ENCODE measurements at places on chromosomes 5 and 9.

- DNase-seq, result no peak
Observed at GRCh38 chr5:137728048-137728447, 7.8 kb downstream of the KLHL3 start.

DNA sequence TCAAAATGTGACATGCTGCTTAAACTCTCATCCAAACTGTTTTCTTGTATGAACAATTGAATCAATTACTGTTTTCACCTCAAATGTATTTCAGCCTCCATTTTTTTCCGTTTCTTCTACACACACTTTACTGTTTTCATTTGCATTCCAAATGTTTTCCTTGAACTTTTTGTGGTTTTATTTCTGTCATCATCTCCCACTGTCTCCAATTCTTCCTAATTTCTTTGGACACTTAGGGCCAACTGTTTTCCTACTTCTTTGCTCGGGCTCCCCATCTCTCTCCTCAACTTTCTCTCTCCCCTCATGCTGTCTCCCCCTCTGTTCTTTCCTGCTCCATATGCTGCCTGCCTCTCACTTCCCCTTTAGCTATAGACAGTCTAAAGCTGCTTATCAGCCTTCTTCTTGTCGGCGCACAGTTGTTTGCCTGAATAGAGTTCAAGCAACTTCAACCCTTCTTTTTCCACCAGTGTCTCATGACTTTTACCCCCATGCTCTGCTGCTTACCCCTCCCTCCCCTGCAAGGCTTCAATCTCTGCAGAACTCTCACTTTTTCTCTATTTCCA is 443.4 kb downstream of the DTWD2 start:
- no peak for DNase-seq

DNA sequence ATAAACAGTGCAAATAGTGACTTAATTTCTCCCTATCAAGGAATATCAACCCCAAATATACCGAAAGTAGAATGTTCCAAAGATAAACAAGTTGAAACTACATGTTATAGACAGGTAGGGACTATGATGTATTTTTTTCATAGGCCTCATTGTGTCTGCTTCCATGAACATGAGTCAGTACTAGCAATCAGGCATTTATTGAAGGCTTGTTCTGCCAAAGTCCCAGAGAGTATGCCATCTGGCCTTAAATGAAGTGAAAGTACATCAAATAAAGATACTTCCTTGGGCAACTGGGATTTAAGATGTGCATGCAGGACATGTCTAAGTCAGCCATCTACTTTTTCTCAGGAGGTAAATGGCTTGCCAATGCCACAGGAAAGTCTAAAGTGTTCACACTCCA is 6.5 kb downstream of the GHR start:
- DNase-seq, result no peak

DNA sequence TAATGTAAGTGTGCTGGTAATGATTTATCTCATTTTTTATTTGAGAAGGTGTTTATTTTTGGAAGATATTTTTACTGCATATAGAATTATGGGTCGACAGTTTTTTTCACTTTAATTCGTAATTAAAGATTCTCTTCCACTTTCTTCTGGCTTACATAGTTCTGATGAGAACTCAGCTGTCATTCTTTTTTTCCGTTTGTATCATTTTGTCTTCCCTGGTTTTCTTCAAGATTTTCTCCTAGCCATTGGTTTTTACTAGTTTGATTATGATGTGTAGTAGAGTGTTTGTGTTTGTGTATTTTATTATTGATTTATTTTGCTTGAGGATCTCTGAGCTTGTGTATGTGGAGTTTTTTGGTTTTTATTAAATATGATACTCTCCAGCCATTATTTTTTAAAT is 21.7 kb downstream of the SLF1 start:
- no peak for DNase-seq

- no peak for DNase-seq
Observed at GRCh38 chr5:491119-491855, 33.0 kb downstream of the SLC9A3 start.

- peak; percentile 15 for DNase-seq
Observed at GRCh38 chr5:126100767-126101166, 322.4 kb upstream of the GRAMD2B start.

- peak; percentile 65 for DNase-seq
Observed at GRCh38 chr5:103224118-103224893, 34.3 kb upstream of the MACIR start.

GRCh38 chr9:111955048-111955447 is 58.4 kb downstream of the UGCG start:
- no peak for DNase-seq

DNA sequence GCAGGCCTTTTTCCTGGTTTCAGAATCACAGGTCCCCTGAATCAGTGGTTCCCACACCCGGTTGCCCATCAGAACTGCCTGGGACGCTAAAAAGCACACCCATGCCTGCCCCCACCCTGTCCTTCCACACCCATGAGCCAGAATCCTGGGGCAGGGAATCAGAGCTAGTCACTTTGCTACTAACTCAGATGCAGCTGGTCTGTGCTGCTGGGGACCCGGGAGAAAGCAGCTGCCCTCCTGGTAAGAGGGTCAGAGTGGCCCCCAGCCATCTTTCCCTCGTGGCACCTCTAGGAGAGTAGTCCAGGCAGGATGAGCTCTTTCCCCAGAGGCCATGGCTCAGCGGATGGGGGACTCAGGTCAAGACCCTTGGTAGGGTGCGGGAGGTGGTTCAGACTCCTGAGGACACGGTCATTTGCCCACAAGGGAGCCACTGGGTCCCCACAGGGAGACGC is 11.3 kb upstream of the NUP214 start:
- DNase-seq, result no peak

DNA sequence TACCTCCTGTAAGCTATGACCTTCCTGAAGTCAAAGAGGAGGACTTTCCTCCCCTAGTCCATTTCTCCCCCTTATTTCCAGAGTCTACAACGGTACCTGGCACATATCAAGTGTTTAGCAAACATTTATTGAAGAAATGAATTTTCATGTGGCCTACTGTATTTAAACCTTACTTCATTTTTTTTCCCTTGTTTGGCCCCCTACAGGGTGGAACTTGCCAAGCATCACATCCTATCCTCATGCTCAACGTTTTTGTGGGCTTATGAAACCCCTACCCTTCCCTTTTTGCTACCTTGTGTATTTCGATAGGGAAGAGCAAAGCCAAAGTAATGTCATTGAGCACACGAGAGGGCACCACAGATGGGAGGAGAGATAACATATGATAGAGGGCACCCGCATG is 1857.8 kb upstream of the WWC1 start:
- no peak for DNase-seq

GRCh38 chr9:4084435-4084818 is 215.4 kb downstream of the GLIS3 start:
- no peak for DNase-seq

GRCh38 chr5:110956913-110957813 is 114.3 kb upstream of the TSLP start:
- DNase-seq, result no peak

- no peak for DNase-seq
Observed at GRCh38 chr5:146528236-146528635, 12.2 kb upstream of the GPR151 start.

DNA sequence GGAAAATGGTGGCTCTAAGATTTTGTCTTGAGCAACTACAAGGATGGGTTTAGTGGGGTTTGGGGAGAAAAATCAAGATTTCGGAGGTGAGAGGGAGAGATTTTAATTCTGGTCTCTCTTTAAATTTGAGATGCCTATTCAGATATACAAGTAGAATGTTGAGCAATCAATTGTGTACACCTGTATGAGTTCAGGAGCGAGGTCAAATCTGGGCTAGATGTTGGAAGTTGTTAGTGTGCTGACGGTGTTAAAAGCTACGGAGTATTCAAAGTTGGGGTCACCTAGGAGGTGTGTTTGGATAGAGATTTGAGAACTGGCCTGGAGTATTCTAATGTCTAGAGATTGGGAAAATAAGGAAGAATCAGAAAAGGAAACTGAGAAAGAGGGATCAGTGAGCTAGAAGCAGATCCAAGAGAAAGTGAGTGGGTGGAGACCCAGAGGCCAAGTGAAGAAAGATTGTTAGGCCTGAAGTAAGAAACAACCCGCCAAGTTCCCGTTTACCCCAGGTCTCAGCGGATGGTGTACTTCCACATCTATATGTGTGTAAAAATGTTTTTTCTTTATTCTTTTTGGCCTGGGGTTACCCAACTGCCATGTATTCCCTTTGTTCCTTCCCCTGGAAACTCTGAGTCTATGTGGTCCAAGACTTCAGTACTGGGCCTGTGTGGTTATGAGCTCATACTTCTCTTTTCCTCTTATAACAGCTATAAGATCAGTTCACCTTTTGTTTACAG is 11.9 kb upstream of the ARHGAP26 start:
- no peak for DNase-seq

- no peak for DNase-seq
Observed at GRCh38 chr5:57665146-57665936, 182.7 kb upstream of the ACTBL2 start.

DNA sequence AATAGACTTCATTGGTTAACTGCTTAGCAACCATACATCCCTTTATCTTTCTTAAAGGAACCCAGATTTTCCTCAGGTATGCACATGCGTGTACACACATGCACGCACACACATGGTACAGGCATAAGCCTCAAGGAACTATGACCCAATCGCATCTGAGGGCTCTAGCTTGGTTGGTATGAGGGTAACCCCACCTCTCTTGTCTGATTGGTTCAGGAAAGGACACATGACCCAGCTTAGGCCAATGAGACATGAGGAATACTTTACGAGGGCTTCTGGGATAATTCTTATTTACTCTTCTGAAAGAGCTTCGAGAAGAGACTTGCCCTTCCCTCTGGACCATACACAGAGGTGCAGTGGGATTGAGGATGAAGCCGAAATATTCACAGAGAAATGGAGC is 141.9 kb downstream of the FRMD3 start:
- DNase-seq, result no peak

GRCh38 chr9:77677957-77678535 is 29.9 kb upstream of the GNA14 start:
- no peak for DNase-seq

DNA sequence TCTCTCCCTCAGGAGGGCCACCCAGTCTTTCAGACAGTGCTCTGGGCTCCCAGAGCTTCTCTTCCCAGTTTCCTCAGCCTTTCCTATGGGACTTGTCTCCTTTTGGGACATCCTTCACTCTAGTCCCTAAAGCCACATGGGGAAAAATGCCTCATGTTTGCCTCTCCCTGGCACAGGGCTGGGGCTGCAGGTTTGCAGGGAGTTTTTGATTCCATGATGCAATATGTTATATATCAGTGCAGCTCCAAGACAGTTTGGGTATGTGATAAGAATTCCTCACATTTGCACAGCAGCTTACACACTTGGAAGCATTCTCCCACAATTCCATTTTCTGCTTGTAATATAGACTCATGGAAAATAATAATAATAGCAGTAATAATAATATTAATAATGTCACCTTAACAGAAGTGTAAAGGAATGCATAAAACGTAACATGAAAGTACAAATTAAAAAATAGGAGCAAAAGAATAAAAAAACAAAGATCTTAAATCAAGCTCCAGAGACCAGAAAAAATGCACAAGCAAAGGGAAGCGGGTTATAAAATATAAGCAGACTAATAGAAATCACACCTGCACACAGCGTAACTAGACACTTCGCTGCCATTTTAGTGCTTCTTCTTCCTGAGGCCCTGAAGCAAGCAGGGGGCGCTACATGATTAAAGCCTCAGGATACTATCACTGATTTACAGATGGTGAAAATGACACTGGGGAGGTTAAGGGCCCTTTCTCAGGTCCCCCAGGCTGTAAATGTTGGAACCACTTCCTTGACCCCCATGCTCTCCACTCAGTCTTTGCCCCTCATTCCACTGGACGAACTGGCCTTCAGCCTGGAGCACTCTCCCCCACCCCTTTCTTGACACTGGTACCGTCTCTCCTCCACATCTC is 70.0 kb upstream of the IL17B start:
- peak; percentile 46 for DNase-seq

DNA sequence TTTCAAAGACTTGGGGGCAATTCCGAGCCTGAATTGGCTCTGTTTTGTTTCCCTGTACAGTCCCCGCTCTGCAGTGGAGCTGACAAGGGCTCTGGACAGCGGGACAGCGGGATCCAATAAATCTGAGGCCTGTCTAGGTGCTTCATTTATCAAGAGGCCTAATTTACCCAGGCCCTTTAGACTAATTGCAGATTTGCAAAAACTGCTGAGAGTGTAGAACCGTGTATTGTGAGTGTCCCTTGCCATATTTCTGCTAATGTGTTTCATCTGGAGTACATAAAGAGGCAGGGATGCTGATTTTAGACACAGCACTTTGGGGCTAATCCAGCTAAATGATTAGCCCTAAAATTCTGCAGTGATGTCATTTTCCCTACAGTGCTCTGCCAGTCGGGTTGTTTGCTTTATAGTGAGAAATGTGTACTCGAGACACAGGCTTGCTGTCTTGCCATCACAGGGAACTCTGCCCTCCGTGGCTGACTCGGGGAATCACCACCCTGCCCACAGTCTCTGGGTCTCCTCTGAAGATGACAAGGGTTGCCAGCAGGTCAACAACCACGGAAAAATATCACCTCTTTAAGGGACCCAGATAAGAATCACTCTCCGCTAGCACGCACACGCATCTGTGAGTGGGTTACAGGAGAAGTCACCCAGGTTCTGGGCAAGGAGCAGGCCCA is 592.0 kb downstream of the BNC2 start:
- no peak for DNase-seq

DNA sequence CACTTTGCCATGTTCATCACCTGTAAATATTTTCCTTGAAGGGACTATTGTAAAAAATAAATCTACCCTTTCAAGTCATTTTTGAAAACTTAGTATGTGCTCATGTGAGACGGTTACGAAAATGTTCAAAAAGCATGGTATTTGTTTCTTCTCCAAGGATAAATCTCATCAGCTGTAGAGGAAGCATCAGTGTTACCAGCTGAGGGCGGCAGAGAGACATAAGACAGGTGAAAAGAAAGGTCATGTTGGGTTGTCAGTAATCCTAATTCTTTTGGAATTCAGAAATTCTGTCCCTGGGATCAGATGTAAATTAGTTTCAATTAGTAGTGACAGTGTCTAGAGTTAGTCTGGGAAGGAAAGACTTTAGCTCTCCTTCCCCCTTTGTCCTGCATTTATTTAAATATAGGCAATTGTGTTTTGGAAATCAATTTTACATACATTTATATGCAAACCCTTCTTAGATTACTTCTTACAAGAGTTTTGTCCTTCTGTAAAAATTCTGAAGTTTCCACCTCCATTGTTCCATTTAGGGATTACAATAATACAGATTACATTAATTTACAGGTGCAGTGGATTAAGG is 791.9 kb upstream of the CDH6 start:
- DNase-seq, result peak; percentile 37

DNA sequence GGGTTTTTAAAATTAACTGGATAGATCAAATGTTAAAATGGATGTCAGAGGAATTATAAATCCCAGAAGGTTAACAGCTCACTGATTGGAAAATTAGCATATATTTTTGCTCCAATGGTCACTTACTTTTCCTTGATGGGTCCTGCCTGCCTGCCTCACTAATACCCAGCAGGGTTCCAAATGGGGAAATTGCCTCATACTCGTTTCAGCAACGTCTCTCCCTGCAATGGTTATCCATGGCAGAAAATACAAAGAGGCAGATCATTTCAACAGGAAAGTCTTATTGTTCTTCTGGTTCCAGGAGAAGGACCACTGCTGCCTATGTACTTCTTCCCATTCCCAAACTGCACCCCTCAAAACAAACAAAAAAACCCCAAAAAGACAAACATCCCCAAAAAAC is 71.3 kb downstream of the ERP44 start:
- no peak for DNase-seq

GRCh38 chr5:116626272-116626723 is 51.7 kb upstream of the SEMA6A start:
- DNase-seq, result peak; percentile 21

- DNase-seq, result no peak
Observed at GRCh38 chr9:82797534-82797933, 265.4 kb downstream of the RASEF start.

- DNase-seq, result no peak
Observed at GRCh38 chr5:174358276-174358675, 312.8 kb downstream of the NSG2 start.

GRCh38 chr9:107226421-107226820 is 56.7 kb upstream of the RAD23B start:
- no peak for DNase-seq

Measured in ACHN (cell line).